ENCODE measurements at places on chromosomes 7 and 10.

DNA sequence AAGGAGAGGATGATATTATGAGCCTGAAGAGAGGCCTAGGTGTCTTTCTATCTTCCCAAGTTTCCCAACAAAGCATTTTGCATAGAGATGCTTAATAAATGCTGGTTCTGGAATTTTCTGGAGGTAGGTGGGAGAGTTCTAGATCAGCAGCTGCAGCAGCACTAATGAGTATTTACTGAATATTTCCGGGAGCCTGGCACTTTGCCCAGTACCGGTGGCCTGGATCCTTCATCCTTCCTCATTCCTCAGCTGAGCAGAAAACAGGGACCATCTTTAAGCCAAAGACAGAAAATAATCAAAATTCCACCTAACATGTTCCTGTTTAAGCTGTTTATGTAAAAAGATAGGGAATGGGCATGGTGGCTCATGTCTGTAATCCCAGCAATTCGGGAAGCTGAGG lies 813.2 kb upstream of the AUTS2 start:
- no peak for DNase-seq

DNA sequence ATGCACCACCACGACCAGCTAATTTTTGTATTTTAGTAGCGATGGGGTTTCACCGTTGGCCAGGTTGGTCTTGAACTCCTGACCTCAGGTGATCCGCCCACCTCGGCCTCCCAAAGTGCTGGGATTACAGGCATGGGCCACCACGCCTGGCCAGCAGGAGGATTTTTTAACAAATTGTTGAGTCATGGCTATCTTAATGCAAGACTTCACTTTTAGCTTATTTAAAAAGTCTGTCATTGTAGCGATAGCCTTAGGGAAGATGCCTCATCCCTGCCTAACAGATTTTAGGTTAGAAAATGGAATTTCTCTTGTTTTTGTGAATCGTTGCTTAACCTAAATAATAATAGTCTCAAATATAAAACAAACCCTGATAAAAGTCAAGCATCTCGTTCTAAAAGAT lies 35.5 kb downstream of the PPP2R2D start:
- no peak for DNase-seq

- no peak for DNase-seq
Measured at GRCh38 chr10:49359349-49360270, 36.3 kb downstream of the DRGX start.

GRCh38 chr10:131982185-131982756 lies 548 bp upstream of the BNIP3 start:
- DNase-seq: no peak

DNA sequence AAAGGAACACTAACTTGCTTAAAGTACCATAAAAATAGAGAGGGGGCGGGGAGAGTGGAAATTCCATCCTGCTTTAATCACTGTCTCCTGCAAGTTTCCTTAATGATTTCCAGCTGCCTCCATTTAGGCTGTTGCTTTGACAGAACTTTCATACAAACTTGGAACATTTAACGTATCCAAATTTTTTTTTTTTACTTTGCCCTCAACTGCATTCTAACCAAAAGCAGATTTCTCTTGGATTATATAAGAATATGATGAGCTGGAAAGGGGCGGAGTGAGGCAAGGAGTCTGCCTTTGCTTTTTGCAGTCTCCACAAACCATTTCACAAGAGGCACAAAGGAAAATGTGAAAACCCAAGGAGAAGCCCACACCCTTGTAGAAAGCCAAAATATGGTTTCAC lies 46.6 kb upstream of the COL1A2 start:
- DNase-seq: no peak

- DNase-seq: no peak
Measured at GRCh38 chr7:108205311-108205710, 75.2 kb upstream of the LAMB4 start.

GRCh38 chr10:102814453-102814871 lies 22.8 kb downstream of the CYP17A1 start:
- no peak for DNase-seq

GRCh38 chr7:104973909-104974415 lies 40.0 kb upstream of the KMT2E start:
- DNase-seq: no peak
